ENCODE measurements at places on chromosomes 13 and 19.

DNA sequence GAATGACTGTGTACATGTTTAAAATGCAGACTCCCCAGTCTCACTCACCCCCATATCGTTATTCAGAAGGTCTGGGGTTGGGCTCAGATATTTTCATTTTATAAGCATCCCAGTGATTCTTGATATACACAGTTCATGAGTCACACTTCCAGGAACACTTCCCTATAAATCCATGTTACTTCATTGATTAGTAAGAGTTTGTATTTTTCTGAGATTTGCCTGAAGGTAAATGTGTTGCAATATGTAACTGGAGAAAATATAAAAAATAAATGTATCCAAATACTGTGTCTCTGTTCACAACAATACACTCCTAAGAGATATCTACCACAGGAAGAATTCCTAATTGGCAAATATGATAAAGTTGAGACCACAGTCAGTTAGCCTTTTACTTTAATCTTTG is 6.6 kb upstream of the PDX1 start:
- DNase-seq = no peak

DNA sequence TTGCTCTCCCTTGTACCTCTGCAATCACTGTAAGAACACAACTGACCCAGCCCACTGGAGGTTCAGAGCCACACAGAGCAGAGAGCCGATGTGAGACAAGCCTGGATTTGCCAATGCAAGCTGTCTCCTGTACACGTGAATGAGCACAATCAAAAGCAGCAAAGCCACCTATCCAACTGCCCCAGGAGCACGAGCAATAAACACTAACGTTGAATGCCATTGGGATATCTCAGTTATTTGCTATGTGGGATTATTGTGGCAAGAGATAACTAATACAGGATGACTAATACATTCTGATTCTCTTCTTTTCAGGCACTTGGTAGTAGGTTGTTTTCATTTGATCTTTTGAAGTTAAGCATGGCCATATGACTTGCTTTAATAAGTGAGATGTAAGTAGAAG is 85.2 kb upstream of the FAM216B start:
- DNase-seq = no peak

GRCh38 chr13:39385621-39386231 is 217.3 kb downstream of the LHFPL6 start:
- no peak for DNase-seq

- no peak for DNase-seq
Observed at GRCh38 chr19:50328224-50328872, 829 bp downstream of the KCNC3 start.

- DNase-seq = no peak
Observed at GRCh38 chr19:18879579-18880373, 16.2 kb downstream of the CERS1 start.
